Esophagus muscularis mucosa (tissue), 4 donors: ENCODE measurements at places on chromosomes 7 and 10. TPM values are rescaled to one million over a fixed set of nuclear protein-coding genes. Genes with fewer than 3 reads are reported as not detected.

- no peak for DNase-seq
Measured at GRCh38 chr7:150686030-150686631, 625 bp downstream of the GIMAP2 start.

- DNase-seq = no peak
Measured at GRCh38 chr10:4397337-4397736, 428.7 kb upstream of the AKR1E2 start.

- no peak for DNase-seq
Measured at GRCh38 chr10:48508791-48509772, 95.8 kb downstream of the ARHGAP22 start.

DNA sequence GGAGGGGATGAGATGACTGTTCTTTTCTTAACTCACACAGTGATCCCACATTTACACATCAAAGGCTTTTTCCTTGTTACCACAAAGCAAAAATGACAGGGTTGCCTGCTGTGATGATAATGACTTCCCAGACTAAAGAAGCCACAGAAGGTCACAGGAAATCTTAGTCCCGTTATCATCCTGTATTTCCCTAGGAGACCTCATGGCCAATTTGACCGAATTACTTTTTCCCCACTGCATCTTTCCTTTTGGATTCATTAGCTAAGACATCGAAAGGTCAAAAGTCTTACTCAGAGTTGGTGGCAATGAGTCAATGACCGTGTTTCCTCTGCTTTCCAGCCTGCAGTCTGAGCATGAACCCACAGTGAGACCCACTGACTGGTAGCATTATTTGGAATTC, 130.1 kb upstream of the INHBA start:
- no peak for DNase-seq

GRCh38 chr7:139603896-139604295, 80.4 kb downstream of the CLEC2L start:
- no peak for DNase-seq

DNA sequence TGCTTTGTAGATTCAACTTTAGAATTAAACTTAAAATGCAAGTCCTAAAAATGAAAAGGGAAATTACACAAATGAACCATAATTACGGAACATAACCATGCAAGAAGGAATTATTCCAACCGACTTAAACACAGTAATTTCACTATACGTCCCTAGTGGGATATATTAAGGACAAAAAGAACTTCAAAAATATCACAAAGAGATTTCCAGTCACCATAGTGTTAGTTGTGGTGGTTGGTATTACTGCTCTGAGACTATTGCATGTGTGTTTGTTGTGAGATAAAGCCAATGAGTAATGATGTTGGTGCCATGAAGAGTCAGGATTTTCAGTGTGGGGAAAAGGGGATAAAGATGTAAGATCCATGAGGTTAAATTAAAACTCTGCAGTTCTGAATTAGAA, 49.6 kb downstream of the KCNH2 start:
- no peak for DNase-seq

- no peak for DNase-seq
Measured at GRCh38 chr7:37536706-37537105, 88.0 kb upstream of the ELMO1 start.

GRCh38 chr7:105649727-105650381, 68.6 kb upstream of the EFCAB10 start:
- DNase-seq = no peak

The SLC29A4 gene
- 3.3 TPM for total RNA-seq

The ZNF804B gene
- not detected for total RNA-seq
